ENCODE measurements at places on chromosomes 11 and 22.

DNA sequence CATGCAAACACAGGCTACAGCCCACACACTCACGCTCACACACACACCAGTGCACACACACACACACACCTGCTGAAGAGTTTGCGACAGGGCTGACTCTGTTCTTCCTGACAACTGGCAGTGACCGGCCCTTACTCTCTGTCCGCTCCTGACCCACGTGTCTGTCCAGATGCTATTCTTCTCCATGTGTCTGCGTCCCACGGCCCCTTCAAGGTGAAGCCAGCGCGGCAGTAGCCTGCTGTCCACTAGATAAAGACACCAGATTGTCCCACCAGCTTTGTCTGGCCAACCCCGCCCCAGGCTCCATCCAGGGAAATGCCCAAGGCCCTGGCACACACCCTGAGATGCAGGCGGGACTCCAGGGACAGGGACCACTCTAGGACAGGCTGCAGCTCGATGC lies 713.9 kb downstream of the BRD1 start:
- DNase-seq: no peak

GRCh38 chr11:18046116-18046777 lies at the start of gene TPH1:
TSS of gene TPH1 (minus strand) at chr11:18046269. CDS start at chr11:18040762, 5,507 bp downstream.
- peak; percentile 51 for DNase-seq

DNA sequence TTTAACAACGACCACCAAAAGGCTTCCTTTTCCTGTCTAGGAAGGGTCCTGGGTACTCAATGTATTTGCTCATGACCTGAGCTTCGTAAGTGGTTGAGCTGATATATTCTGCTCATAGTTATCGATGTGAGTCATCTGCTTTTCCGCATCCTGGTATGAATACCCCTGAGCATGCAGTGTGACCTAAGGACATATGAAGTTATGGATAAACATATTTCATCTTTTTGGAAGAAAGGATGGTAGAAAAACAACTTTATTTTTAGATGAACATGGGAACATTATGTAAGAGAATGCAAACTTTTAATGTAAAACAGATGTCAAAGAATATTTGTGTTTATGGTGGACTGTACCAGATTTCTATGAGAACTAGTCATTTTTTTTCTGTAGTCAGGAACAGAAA lies 28.4 kb downstream of the TRPC6 start:
- DNase-seq: no peak

GRCh38 chr22:34761111-34761510 lies 304.8 kb upstream of the ISX start:
- no peak for DNase-seq

GRCh38 chr11:113506893-113507292 lies 31.7 kb upstream of the DRD2 start:
- DNase-seq: no peak

DNA sequence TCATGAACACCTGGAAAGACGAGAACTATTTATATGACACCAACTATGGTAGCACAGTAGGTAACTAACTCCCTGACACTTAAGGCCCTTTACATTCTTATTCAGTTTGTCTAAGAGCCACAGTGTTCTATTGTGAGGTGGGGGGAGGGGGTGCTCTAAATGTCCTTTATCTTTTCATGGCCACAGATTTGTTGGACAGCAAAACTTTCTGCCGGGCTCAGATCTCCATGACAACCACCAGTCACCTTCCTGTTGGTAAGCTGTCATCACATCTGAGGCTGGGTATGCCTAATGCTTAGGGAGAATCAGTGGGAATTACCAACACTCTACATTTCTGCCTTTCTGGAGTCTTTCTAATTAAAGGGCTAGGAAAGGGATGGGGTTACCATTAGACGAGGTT lies 30.7 kb downstream of the EHF start:
- DNase-seq: no peak

DNA sequence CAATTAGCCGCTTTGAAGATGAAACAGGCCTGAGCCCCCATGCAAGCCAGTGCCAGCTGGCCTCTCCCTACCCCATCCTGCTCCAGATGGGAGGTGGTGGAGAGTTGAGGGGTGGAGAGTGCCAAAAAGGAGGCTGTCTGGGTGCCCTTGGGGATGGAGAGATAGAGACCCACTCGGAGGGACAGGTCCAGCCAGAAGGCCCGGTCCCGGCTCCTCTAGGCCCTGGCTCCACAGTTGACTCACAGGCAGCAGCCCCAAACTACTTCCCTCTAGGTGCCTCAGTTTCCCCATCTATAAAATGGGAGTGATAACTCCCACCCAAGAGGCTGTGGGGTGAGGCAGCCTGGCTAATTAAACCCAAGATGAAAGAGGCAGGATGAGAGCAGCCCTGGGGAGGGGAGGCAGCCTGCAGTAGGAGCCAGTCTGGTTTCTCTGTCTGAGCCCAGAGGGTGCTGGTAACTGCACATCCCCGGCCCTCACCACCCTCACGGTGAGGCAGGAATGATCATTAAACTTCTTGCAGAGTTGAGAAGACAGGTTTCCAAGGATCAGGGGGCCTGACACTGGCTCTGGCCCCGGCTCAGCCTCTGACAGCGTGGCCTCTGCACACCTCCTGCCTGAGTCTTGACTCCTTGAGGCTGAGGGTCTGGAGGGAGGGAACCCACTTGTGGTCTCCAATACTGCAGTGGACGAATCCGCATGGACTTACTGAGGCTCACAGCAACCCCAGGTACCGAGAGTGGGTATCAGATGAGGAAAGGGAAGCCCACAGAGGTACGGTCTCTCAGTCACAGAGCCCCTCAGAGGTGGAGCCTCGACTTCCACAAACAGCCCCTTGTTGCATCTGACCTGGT lies 1.4 kb upstream of the AP5B1 start:
- no peak for DNase-seq

DNA sequence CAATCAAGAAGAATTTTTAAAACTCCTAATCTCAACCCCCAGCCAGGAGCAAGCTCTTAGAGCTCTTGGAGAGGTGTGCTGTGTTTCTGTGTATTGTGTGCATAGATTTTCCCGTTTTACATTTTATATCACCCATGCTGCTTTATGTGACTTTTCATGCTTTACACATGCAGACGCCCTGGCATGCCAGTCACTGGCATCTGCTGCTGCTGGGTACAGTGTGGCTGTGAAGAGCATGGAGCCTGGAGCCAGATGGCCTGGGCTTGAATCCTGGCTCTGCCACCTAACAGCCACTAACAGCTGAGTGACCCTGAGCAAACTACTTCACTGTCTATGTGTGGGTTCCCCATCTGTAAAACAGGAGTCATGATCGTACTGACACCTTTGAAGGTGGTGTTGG lies 23.1 kb downstream of the POLR3H start:
- DNase-seq: no peak

GRCh38 chr11:76005756-76006155 lies 190.7 kb downstream of the UVRAG start:
- no peak for DNase-seq

DNA sequence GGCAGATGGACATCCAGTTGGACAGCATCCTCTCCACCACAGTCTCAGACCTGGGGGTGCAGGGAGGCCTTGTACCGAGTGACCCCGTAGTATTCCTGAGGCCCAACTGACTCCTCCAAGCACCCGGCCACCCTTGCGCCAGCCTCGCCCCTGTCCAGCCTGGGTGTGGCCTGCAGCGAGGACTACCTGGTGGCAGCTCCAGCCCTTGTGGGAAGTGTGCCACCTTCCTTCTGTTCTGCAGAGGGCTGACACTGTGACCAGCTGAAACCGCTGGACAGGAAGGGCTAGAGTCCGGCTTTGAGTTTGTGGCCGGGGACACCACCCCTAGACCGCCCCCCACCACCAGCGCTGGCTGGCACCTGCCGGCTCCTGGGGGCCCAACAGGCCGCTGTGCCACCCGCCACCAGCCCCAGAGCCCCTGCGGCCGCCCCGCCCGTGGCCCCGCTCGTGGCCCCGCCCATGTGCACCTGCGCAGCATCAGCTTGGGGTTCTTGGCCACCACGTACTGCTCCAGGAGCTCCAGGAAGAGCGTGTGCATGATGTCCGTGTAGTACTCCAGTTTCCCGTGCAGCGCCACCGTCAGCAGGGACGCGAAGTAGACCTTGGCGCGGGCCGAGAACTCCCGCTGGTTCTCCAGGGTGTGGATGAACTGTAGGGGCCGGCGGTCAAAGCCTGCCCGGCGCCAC lies 10.0 kb upstream of the MAPK11 start:
- no peak for DNase-seq

DNA sequence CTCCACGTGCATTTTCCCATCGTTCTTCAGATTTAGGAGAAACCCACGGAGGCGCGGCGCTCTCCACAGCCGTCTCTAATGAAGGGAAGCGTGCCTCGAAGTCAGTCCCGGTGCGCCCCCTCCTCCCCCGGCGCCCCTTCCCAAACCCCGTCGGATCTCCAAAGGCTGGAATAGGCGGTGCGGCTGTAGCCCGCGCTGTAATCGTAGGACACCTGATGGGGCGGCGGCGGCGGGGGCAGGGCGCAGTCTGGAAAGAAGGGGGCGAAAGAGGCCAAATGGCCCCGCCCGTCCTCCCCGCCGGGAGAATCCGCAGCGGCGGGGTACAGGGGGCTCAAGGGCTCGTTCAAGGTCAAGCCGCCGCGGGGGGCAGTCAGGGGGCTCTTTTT lies 1.3 kb downstream of the FAM181B start:
- DNase-seq: no peak

GRCh38 chr11:45267052-45267451 lies 19.1 kb downstream of the SYT13 start:
- peak; percentile 32 for DNase-seq

DNA sequence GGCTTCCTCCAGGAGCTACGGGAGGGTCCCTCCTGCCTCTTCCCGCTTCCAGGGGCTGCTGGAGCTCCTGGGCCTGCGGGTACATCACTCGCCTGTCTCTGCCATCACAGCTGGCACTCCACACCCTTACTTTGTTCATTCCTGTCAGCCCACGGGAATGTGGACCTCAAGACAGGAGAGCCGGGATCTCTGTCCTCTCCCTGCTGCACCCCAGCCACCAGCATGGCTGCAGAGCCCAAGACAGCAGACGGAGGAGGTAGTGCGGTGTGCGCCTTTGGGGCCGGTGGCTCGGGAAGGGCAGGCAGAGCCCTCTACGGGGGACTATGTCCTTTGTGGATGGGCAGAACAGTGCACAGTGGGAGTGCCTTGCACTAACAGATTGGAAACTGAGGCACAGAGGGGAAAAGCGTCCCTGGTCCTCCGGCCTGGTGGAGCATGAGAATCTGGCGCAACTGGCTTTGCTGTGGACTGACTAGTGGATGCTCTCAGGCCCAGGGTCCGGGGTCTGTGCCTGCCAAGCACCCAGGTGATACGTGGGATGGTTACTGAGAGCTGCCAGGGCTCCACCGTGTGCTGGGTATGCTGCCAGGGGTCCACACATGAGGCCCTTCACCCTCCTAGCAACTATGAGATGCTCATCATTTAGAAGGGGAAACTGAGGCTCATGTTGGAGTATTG lies 47.3 kb downstream of the IGF2 start:
- no peak for DNase-seq

- no peak for DNase-seq
Measured at GRCh38 chr11:8735094-8735493, 52.5 kb downstream of the RPL27A start.

GRCh38 chr22:40041366-40042137 lies 46.8 kb downstream of the FAM83F start:
- no peak for DNase-seq

DNA sequence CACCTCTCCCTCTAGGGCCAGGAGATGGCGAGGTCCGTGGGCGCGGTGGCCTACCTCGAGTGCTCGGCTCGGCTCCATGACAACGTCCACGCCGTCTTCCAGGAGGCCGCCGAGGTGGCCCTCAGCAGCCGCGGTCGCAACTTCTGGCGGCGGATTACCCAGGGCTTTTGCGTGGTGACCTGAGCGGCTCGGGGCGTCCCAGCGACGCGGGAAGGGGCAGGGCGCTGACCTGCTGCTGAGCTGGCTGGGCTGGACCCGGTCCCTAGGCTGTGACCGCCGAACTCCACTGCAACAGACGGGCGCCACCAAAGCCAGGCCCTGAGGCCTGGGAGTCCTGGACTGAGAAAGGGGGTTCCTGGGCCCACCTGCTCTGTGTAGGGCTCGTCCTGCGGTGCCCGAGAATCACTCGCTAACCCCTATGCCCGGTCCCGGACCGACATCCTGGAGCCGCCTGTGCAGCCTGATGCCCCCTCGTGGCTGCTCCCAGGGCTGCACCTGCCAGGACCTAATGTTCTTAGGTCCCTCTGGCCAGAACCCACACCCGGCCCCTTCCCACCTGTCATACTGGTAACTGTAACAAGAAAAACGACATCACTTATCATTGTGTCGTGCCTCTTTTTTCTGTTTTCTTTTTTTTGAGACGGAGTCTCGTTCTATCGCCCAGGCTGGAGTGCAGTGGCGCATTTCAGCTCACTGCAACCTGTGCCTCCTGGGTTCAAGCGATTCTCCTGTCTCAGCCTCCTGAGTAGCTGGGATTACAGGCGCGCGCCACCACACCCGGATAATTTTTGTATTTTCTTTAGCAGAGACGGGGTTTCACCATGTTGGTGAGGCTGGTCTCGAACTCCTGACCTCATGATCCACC lies 15.0 kb downstream of the RHOD start:
- peak; percentile 64 for DNase-seq

DNA sequence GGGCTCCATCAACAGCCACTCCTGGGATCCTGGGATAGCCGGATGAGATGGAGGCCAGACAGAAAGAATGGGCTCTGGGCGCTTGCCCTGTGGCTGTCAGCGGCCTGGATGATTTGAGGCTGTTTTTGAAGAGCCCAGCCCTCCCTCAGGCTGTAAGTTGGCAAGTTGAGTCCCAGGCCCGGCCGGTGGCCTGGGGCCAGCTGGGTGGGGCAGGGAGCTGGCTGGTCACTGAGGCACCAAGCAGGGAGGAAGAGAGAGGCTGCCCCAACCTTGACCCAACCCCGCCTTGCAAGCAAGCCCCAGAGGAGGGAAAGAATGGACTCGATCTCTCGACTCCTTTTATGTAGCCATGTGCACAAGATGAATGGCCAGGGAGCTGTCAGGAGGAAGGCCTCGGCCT lies 34.9 kb downstream of the RIBC2 start:
- DNase-seq: no peak

DNA sequence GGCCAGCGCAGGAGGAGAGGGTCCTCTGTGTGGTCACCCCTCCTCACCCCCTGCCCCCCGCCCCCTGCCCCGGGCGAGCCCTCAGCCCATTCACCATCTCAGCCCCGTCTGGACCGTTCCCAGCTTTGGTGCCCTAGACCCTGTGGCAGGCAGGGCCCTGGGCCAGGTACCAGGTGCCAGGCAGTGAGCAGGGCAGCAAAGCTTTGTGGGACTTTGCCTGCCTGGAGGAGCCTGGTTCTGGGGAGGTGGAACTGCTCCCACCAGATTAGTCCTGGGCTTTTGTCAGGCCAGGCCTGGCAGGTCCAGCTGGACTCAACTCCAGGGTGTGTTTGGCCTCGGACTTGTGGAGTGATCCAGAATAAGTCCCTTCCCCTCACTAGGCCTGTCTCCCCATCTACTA lies 13.7 kb upstream of the MYRF start:
- DNase-seq: no peak

Data from neural crest cell (in vitro differentiated cells).